ENCODE measurements at places on chromosomes 13 and 19.

DNA sequence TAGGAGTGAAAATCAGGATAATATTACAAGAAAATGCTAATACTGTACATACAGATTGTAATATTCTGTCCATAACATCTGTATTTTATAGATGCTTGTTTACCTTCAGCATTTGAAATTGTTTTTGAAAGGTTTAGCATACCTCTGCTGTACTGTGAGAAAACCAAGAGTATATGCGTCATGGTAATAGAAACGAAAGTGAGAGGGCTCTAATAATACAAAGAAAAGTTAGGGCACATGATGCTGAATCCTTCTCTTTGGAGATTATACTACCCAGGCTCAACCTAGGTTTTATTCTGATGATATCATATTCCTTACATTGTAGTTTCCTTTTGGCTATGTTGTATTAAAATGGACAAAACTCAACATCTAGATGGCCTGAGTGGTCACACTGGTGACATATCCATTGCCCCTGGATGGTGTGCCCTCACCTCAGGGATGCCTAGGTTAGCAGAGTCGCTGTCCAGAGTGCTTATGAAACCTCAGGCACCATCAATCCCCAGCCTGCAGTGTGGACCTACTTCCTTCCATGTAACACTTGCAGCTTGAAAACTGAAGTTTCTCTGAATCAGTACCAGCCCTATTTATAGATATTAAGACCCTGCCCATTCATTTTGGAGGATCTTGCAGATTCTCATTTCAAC, 253.7 kb downstream of the KCTD12 start:
- no peak for DNase-seq

- no peak for DNase-seq
These were observed 338.6 kb downstream of the FGF9 start for GRCh38 chr13:22009500-22009899.

DNA sequence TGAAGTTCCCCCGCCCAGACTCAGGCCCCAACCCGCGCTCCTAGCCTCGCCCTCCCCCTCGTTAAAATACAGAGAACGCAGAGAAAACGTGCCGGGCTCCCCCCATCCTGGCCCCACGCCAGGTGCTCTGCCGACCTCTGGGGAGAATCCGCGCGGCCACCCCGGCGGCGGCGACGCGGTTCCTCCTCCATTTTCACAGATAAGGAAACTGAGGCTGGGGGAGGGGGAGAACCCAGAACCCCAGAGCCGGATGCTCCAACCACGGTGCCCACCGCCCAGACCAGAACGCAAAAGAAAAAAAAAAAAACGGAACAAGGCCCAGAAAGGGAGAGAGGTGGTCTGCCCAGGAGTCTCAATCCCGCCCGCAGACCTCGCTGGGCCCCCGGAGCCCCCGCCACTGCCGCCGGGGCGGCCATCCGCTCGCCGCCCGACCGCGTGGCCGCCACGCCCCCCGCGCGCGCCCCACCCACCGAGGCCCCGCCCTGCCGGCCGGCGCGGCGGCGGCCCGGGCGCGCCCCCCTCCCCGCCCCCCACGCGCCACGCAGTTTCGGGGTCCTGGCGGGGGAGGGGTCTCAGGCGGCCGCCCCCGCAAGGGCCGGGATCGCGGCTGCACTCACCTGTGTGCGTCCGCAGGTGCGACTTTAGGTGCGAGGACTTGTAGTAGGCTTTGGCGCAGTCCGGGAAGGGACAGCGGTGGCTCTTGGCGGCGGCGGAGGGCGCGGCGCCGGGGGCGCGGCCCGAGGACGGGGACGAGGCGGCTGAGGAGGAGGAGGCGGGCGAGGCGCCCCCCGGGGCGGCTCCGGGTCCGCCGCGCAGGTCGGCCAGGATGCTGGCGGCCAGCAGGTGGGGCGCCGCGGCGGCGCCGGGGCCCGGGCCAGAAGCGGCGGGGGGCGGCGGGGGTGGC, 703 bp downstream of the KLF16 start:
- no peak for DNase-seq

DNA sequence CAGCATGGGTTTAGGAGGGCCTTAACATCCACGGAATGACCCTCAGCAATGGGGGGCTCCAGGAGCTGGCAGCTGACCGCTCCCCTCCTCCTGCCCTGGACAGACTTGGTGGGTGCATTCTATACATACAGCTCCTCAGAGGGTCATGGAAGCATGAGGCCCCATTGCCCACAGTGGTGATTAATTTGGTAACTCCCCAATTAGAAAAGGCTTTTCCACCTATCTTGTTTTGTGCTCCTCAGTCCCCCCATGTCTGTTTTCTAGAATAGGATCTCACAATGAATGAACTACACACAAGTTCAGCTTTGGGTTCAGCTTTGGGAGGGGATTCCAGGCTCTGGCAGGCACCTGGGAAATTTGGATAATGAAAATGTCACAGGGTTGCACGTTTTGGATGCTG, 707.8 kb downstream of the UQCRFS1 start:
- no peak for DNase-seq

DNA sequence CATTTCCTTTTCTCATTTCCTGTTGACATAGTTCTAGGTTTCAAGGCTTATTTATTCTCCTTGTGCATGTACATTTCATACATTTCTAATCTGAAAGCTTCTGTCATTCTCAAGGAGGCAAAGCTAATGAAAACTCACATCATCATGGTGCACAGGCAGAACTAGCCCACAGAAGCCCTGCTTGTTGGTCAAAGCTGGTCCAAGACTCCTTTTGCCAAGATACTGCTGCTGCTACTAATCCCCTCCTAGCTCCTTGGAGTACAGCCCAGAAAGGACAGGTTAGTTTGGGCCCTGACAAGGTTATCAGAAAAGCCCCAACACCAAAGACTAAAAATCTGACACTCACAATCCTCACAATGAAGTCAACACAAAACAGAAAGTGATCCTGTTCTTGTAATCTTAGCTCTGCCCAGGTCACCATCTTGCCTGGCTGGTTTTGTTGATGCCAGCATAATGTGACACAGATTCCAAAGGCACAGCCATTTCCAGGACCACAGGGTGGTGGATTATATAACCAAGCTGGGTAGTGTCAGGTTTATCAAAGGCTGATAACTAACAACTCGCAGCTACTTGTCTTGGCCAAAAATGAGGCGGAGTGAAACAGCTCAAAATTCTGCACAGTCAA, 417.4 kb downstream of the NDFIP2 start:
- no peak for DNase-seq

DNA sequence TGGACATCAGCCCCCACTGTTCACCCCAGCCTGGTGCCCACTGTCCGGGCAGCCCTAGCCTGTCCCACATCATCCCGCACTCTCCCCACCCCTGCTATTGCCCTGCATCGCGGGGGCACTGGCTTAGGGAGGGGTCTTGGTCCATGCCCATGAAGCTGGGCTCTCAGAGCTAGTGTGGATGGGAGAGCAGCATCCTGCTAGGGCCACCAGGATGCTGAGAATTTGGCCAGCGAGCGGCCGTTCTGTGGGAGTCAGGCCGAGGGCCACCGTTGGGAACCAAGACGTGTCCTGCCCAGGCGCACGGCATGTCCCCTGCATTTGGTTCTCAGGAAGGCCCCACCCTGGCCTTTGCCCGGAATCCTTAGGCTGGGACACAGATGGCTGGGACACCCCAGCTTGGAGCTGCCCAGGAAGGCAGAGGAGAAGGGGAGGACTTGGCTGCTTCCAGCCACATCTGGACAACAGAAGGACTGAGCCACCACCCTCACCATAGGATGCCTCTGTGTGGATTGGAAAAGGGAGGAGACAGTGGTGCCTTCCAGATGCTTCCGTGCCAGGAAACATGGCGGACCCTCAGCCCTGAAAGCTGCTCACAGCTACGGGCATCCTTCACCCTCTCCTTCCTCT, 14.6 kb downstream of the ADGRE5 start:
- DNase-seq: no peak

DNA sequence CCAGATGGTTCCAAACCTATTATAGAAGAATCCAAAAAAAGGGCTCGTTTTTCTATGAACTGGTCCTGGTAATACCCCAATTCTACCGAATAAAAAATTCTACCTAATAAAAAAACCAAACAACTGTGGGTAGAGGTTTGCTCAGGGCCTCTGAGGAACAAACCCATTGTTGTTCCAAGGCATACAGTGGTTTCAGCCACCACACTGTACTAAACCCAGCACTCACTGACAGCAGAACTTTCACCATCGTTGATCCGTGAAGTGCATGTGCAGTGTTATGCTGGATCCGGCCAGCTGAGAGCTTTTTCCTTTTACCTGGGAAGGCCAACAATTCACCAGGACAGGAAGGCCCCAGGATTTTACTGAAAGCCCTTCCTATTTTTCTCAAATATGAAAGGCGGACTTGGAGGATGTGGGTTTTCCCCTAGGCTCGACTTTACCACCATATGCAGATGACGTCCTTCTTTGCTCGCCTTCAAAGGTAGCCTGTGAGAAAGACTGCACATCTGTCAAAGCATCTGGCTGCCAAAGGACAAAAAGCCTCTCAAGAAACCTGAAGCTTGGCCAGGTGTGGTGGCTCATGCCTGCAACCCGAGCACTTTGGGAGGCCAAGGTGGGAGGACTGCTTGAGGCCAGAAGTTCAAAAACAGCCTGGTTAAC, 7.2 kb upstream of the PABPC3 start:
- DNase-seq: no peak

GRCh38 chr13:73325723-73326558, 267.1 kb downstream of the KLF5 start:
- DNase-seq: no peak

DNA sequence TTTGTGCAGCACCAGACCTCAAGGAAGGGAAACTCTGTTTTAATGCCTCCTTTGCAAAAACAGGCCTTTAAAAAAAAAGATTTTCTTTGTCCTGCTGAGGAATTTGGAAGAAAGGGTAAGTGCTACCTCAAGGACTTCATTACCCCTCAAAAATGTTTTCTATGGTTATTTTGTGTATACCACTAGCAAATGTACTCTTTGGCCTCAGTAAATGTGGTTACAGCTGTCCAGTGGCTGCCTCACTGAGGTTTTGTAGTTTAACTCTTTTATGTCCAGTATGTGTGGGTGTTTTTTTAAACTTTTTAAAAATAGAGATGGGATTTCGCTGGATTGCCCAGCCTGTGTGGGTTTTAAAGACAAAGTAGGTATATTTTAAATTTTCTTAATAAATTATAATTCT, 42.2 kb upstream of the TSC22D1 start:
- no peak for DNase-seq

GRCh38 chr13:84744203-84744602, 861.9 kb upstream of the SLITRK1 start:
- no peak for DNase-seq

GRCh38 chr13:40377783-40378182, 288.7 kb downstream of the FOXO1 start:
- DNase-seq: peak; percentile 27

DNA sequence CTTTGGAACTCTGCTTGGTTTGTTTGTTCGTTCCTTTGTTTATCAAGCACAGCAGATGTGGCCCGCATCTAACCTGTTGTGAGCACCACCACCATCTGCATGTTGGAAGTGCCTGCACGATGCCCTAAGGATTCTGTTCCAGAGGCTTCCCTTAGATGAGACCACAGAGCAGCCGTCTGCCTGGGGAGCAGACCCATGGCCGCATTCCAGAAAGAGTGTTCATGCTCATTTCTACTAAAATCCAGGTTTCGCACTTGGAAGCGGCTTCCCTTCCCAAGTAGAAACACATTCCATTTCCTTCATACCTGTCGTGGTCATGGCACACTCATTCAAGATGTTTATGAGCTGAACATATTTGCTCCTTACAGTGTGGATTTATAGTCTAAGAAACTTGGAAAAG, 27.2 kb downstream of the COL4A2 start:
- DNase-seq: peak; percentile 55

DNA sequence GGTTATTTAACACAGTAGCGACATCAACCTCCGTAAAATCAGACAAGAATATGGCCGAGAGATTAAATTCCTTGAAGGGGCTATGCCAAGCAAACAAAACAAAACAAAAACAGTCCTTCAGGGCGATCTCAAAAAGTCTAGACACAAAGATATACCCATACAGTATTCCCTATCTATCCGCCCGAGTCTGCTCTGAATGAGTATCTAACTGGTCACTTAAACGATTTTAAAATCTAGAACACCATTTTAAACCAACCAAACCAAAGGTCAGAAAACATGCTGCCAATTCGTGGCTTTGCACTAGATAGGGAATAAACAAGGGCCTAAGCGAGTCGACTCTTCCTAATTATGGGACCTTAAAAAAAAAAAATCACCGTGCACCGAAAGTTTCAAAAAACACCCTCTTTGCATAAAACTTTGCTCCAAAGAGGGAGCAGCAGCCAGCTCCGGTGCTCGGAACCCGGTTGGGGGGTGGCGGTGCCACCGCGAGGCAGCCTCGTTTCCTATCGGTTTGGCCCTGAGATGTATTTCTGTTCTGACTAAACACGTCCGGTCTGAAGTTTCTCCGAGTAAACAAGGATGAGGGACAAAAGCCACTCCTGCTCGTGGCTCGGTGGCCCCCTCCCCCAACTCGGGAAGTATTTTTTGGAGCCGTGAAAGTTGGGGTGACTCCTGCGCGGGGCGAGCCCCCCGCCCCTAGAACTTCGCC, 1.8 kb downstream of the HMGB1 start:
- peak; percentile 70 for DNase-seq

DNA sequence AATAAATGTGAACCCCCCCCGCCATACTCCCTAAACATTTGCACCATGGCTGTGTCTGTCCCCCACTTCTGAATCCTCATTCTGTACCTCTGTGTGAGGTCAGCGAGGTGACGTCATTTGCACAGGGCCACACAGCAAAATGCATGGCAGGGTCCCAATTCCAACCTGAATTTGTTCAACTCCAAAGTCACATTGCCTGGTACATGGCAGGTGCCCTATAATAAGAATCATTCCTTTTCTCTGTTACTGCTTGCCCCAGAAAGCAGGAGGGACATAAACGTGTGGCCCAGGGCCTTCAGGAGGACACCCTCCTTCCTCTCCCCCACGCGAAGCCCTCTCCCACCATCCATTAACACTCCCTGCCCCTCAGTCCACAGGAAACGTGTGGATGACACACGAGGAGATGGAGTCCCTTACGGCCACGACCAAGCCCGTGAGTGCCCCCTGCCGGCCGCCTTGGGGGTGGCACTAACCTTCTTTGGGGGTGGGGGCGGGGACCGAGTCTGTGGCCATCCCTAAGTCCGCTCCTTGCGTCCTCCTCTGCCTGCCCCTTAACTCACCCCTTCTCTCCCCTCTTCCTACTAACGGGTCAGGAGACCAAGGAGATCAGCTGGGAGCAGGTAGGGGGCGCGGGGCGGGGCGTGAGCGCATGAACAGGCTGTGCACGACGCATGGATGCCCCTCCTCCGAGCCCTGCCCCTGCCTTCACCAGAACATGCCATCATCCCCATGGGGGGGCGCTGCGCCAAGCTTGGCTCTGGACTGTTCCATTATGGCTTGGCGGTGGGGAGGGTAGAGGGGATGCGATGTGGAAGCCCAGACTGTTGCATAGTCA, 9.4 kb downstream of the HRC start:
- peak; percentile 74 for DNase-seq

DNA sequence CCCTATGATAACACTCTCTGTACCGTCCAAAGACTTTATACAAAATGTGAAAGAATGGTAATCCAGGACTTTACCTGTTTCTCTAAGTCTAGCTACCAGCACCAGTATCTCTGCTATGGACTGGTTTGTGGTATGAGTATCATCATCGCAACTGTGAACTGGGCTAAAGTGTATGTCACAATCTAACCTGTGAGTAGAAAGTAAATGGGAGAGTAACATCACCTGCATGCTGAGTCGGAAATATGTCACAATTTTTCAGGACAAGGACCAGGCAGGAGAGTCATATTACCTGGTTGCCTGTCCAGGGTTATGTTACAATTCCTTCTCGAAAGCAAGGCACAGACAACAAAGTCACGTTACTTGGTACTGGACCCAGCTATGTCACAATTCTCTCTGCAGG, 5.1 kb upstream of the ZNF43 start:
- DNase-seq: no peak
